ENCODE measurements at places on chromosomes 2 and 18.

GRCh38 chr2:120465701-120465988, 119.7 kb downstream of the INHBB start:
- no peak for DNase-seq

GRCh38 chr2:121519732-121520640, 10.7 kb upstream of the RNU4ATAC start:
- DNase-seq = no peak

DNA sequence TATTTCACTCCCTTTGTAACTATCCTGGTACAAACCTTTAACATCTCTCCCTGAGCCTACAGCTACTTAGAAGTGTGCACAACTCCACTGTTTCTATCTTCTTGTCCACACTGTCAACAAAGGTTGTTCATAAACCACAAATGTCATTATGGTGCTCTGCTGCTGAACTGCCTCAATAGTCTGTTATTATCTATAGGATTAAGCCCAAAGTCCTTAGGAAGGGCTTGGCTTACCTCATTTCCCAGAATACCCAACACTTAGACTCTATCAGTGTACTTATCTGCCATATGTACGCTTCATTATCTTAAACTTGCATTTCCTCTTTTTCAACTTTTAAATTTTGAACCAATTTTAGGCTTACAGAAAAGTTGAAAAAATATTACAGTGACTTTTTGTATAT, 94.2 kb downstream of the HNMT start:
- no peak for DNase-seq

DNA sequence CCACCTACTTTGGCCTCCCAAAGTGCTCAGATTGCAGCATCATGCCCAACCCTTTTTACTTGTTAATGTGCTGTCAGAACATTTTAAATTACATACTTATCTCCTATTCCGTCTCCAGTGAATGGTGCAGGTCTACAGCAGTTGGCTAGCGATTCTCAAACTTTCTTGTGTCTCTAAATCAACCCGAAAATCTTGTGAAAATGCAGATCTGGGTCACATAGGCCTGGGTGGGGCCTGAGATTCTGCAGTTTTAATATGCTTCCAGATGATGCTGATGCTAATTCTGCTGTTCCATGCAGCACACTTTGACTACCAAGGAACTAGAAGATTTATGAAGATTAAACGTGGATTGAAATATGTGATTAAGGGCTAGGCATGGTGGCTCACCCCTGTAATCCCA, 14.8 kb upstream of the ACSL3 start:
- DNase-seq = no peak

GRCh38 chr2:215498431-215498830, 62.6 kb upstream of the FN1 start:
- peak; percentile 17 for DNase-seq

- DNase-seq = no peak
Measured at GRCh38 chr18:74524097-74524496, 10.2 kb upstream of the CNDP1 start.

All from MG63 (cell line).